Lower leg skin (tissue), 4 donors: ENCODE measurements at places on chromosomes 7 and 10.

- DNase-seq: no peak
Measured at GRCh38 chr7:2758673-2759616, 70.9 kb downstream of the AMZ1 start.

GRCh38 chr10:114513381-114513792 lies 109.1 kb upstream of the AFAP1L2 start:
- DNase-seq: no peak

GRCh38 chr7:95607561-95607960 lies 11.2 kb upstream of the PDK4 start:
- peak; percentile 68 for DNase-seq

GRCh38 chr7:83270407-83270806 lies 107.7 kb upstream of the PCLO start:
- DNase-seq: no peak

DNA sequence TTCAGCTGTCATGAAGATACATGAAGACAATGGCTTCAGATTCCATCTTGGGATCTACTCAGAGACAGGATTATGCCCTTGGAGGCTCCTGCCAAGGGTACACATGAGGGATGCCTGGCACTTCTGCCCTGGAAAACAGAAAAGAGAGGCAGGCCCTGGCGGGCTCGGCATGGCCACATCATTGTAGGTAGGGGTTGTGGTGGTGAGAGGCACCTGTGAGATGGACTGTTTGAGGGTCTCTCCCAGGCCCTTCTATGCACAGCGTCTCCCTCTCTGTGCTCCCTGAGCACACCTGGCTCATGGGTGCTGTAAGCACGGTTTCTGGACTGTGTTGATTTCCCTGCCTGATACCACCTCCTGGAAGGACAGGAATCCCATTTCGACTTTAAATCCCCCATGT lies 304.3 kb downstream of the GLRX3 start:
- DNase-seq: no peak

DNA sequence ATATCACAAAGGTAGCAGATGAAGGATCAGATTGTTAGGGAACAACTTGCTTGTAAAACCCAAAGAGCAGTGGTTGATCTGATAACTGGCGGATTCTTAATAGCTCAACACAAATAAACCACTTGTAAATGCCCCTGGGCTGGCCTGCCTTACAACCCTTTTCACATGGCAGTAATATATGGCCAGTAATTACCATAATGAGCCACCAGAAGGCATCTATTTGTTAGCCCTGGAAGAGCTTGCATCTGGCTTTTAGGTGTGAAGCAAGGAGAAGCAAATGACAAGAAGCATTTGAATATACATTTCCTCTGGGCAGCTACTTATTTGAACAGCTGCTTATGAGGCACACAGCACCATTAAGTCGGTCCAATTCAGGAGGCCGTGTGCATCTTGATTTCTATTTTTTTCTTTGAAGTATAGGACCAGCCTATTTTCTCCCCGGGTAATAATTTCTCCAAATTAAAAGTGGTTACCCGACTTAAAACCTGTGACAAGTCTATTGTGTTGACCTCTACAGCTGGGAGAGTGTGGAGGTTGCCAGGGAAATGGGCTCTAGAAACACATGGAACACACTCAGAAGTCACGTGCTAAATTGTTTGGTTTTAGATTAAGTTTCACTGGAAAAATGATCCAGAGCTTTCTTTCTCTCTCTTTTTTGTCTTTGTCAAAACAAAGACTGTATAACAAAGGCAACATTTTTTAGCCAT lies 113.4 kb downstream of the SEM1 start:
- DNase-seq: no peak

DNA sequence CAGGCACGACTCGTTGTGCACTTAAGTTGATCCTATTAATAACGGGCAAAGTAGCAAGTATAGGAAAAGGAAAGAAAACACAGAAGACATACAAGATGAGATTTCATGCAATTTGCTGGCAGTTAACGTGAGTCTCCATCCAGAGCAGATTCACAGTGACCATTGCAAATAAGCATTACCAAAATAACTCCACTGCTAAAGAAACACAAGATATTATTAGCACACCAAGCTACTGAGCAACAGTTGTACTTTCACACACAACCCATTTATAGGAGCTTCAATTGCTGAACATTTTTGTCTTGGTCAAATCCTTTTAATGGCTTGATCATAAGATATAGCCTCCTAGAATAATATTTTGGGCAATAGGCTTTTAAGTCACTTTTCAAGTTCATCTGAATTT lies 187.7 kb upstream of the HGF start:
- no peak for DNase-seq
